ENCODE measurements at places on chromosomes 13 and 19.

GRCh38 chr13:97135883-97136282 lies 86.2 kb upstream of the MBNL2 start:
- DNase-seq, result no peak

GRCh38 chr13:41934120-41934519 lies 26.8 kb downstream of the VWA8 start:
- DNase-seq, result no peak

GRCh38 chr13:41059456-41060081 lies 1.7 kb upstream of the WBP4 start:
- peak; percentile 28 for DNase-seq

DNA sequence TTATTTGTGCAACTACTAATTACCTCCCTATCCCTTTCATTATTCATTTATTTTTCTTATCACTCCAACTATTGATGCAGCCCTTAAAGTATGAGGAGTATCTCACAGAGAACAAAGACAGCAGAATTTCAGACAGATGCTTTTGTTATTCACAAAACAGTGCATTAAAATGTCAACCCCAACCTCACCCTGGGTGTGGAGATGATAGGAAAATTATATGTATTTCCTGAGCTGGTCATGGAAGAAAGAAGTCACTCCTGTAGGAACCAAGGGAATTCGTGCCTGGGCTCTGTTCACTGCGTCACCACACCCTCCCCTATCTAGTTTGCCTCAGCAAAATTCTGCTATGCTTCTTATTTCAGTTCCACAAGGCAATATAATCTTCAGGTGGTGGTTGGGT lies 315.5 kb downstream of the OXGR1 start:
- no peak for DNase-seq

GRCh38 chr13:50116430-50116973 lies 101.3 kb downstream of the KCNRG start:
- no peak for DNase-seq

GRCh38 chr13:19957320-19958154 lies 990 bp upstream of the ZMYM2 start:
- peak; percentile 74 for DNase-seq

GRCh38 chr19:1717970-1718264 lies 35.4 kb upstream of the ONECUT3 start:
- DNase-seq, result no peak

DNA sequence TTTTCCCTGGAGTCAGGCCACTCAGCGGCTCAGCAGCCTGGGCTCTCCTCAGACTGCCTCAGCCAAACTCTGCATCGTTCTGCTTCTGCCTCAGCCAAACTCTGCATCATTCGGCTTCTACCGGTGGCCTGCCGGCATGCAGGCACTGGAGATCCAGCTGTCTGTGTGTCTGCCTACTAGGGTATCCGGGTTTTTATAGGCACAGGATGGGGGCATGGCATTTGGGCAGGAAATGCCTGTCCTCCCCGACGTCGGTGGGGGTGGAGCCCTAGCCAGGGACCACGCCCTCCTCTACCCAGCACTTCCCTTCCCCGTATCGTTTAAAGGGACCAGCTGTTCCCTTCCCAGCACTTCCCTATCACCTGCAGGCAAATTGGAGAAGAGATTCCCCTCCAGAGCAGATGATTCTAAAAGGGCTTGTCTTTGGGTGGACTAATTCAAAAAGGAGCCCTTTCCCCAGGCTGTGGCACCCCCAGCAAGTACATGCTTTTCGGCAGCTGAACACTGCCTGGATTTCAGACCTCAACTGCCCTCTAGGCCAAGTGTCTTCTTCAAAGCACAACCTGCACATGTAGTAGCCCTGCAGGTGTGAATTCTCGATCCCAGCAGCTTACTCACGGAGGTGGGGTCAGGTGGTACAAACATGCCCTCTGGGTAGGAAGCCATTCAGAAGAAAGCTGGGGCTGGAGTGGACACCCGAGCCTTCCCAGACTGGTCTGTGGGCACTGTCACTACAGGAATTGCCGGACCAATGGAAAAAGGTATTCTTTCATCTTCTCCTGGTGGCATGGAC lies 25.4 kb upstream of the GPR12 start:
- peak; percentile 81 for DNase-seq

DNA sequence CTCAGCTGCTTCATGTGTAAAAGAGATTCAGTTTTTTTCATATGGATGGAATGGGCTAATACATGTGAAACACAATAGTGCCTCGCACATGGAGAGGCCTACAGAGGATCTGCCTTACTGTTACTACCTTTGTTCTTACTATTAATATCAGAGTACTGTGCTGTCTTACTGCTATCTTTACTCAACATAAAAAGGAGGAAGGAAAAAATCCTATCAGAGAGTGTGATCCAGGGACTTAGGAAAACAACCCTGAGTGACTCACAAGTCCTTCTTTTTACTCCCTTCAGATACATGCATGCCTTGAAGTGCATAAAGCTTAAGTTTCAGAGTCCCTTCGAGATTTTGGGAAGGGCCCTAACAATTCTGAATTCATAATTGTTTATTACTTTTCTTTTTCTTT lies 136.8 kb downstream of the TBC1D4 start:
- no peak for DNase-seq

DNA sequence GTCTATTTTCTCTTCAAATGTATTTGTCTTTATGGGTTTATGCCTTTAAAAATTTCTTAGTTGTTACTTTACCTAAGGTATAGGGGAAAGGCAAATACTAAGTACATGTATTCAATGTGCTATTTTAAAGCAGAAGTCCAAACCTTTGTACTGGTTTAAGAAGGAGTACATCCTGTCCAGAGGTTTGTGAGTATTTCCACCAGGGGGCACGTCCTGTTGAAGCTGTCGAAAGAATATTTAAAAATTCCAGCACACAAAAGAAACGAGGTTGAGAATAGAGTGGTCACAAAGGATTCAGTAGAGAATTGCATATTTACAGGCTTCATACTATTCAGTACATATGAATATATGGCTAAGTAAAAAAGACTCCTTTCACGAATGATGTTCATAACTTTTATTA lies 59.8 kb downstream of the URI1 start:
- no peak for DNase-seq

DNA sequence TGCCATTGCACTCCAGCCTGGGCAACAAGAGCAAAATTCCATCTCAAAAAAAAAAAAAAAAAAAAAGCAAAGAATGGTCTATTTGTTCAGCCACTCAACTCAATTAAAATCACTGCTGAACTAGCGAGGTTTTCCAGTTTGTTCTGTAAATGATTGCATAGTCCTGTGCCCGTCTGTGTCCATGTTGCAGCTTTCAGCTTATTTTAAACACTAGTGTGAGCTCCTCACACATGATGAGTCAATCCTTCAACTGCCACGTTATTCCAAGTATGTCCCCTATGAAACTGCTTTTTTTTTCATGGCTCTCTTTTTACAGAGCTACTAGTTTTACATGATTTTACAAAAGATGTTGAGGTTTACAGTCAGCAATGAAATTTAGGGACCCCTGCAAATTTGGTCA lies 12.2 kb downstream of the SUGP2 start:
- no peak for DNase-seq

DNA sequence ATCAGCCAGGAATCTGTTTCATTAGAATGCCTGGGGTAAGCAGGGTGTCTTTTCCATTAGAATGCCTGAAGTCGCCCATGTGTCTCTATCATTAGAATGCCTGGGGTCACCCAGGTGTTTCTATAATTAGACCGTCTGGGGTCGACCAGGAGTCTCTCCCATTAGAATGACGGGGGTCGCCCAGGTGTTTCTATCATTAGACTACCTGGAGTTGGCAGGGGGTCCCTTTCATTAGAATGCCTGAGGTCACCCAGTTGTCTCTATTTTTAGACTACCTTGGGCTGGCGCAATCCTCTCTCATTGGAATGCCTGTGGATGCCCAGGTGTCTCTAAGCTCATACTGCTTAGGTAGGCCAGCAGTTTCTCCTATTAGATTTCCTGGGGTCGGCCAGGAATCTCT lies 1447.6 kb downstream of the UQCRFS1 start:
- no peak for DNase-seq

DNA sequence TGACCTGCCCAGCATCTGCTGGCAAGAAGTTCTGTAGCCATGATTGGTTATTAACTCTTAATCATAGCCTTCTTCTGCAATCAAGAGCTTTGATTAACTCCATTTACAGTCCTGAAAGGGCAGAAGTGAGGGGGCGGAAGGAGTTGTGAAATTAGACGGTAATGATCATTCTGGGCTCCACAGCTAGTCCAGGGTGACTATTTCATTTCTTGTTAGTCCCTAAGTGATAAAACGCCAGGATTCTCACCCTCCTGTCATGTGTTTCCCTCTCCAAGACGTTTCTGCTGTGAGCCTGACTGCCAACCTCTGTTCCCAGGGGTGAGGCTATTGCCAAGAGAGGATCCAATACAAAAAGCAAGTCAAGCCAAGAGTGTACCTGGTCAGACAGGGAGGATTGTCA lies 155.9 kb upstream of the IPO5 start:
- DNase-seq, result no peak

DNA sequence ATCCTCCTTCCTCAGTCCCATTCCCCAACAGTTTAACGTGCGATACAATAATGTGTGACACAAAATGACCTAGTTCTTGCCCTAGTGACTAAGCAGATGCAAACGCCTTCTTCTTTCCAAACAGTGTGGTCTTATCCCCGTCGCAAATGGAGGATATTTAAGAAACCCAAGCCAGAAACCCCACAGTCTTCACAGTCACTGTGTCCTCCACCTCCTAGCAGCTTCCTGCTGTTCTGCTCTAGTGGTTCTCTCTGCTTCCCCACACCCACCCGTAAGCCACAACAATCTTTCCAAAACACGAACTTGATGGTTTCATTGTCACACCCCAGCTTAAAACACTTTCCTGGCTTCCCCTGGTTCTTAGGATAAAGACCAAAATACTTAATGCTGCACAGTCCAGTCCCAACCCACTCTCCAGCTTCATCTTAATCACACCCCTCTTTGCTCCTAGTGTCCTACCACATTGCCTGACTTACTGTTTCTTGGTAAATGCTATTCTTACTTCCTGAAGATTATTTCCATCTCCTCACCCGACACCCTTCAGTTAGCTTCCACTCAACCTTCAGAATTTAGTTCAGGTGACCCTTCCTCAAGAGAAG lies 32.3 kb downstream of the ITM2B start:
- no peak for DNase-seq

- no peak for DNase-seq
Observed at GRCh38 chr13:96091164-96092117, 1.5 kb downstream of the HS6ST3 start.

GRCh38 chr19:47471733-47472457 lies at the start of gene SLC8A2:
Gene SLC8A2, minus strand, starts transcription at chr19:47471893. Its CDS starts 5,490 bp downstream, at chr19:47466403.
- DNase-seq, result peak; percentile 86

DNA sequence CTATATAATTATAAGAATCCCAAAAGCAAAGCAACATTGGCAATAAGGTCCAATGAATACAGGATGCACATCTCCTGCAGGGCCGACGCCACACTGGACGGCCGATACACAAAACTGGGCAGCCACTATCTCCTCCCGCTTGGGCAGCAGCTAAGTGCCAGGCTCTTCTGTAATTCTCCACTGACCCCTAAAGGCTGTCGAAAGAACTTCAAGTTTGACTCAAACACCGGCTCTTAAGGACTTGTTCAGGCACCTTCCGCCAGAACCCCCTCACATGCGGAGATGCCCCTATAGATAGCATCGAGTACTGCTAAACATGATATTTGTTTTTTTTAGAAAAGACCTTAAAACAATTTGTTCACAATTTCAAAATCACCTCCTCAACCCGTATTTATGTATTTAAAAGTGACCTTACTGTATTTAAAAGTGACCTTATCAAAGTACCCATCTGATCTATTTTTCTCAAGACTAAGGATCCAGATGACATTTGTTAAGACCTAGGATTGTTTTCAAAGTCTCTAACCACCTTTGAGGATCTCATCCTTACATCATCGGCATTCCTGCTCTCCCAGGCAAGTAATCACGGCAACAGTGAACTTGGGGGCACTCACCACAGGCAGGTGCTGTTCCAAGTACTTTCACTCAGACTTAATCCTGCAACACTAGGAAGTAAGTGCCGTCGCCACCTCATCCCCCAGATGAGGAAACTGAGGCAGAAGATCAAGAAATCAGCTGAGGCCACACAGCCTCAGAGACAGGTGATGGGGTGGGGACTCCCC lies 77.8 kb downstream of the TUBGCP3 start:
- no peak for DNase-seq

DNA sequence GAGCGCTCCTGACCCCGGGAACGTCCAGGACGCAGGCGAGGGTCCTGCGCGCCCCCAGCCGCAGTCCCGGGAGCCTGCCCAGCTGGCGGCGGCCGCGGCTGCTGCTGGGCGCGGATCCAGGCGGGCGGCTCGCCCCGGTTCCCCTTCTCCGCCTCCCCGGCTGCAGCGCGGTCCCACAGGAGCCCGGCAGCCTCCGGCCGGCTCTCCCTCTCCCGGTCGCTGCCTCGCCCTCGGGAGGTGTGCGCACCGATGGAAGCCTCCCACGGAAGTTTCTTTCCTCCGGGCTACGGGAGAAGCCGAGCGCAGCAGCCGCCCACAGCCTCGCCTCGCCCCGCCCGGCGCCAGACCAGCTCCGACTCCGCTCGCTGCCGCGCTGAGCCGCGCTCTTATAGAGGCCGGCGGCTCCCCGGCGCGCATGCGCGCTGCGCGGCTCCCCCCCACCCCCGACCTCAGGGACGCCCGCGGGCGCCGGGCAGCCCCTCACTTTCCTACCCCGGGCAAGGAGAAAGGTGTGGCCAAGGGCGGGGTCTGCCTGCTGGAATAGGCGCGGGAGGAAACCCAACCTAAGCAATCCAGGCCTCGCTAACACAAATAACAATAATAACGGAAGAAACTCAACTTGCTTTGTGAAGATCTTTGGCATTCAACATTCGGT lies at the start of gene SHISA2:
Gene SHISA2, minus strand, starts transcription at position 360 of the 655 bp plus-strand sequence. CDS start 1,041 bp downstream, outside the sequence.
- DNase-seq, result no peak

GRCh38 chr19:45008552-45008951 lies 7.3 kb downstream of the RELB start:
- no peak for DNase-seq

DNA sequence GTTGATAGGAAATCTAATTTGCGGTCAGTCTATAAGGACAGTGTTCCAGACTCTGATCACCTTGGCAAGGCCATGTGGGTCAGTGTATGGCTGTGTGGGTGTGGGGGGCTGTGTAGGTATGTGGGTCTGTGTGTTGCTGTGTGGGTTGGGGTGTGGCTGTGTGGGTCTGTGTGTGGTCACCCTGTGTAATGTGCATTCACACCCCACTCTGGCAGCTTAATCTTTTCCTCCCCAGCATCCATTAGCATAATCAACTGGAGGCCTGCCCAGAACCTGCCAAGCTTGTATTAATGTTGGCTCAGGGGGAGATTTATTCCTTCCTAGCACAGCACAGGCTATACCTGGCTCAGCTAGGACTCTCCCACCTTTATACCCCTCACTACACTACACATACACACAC lies 203.2 kb downstream of the TUBA3C start:
- no peak for DNase-seq

DNA sequence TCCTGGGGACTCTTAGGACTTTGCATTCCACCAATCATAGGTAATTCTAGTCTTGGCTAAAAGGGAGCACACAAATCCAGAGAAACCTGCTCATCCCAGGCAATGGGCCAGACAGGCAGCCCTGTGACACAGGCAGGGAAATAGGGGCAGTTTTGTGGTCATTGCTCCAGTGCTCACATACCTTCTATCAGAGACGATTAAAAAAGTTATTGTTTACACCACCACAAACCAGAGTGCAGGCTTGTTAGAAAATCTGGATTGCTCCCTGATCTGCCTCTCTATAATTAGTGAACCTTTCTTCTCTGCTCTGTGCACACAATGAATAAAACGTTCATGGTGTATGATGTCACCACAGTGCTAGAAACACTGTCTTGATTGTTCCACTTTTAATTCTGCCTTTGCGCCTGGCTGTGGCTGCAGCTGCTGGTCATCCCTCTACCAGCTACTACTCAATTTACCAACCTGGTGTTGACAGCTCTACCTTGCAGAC lies 121.6 kb upstream of the SPATA13 start:
- no peak for DNase-seq
